ENCODE measurements at places on chromosomes 7 and 10.

DNA sequence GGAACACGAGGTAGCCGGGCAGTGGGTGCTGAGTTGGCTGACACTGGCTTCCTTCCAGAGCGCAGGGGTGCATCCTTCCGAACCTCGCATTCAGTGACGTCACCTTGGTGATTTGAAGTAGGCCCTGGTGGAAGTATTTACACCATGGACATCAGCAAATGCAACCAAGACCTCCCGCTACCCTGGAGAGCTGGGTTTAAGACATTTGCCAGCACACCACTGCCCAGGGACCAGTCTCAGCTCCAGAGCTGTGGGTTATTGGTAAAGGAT, 106.4 kb upstream of the GPR26 start:
- no peak for DNase-seq

DNA sequence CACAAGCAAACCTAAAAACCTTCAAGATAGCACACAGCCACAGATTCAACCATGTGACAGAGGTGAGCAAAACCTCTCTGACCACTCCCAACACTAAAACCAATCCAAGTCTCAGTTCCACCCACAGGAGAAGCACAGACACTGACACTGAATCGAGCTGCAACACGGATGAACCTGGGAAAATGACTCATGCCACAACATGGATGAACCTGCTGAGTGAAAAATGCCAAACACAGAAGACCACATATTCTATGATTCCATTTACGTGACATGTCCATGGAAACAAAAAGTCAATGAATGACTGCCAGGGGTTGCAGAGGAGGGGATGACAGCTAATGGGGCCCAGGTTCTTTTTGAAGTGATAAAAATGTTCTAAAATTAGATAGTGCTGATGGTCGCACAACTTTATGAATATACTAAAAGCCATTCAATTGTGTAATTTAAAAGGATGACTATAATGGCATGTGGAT, 22.0 kb downstream of the CYTH3 start:
- DNase-seq, result no peak

DNA sequence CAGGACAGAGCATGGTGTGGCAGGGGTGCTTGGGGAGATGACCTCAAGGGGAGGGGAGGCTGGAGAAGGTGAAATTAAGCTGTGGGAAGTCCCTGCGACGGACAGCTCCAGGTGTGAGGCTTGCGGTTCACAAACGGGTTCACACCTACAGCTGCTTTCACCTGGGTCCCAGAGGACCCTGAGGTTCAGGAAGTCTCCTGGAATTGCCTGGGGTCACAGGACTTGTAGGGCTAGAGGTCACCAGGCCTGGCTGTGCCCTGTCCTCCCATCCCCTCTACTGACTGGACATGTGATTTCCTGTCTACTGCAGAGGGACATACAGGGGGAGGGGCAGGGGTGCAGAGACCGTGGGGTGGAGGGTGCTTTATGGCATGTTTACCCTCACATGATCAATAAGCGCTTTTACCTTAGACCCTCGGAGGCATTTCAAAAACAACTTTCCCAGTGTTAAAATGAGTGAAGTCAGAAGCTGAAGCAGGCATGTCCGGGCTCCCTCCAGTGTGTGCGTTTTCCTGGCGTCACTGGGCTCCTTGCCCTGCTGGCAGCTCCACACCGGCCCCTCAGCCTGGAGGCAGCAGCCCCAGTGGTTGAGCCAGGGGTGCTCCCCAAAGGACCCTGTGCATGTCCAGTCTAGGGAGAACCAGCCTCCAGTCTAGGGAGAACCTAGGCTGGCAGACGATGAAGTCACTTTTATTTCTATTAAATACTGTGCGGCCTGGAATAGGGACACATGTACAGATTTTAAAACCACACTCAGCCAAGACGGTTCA, 66.6 kb upstream of the IGFBP3 start:
- DNase-seq, result no peak

DNA sequence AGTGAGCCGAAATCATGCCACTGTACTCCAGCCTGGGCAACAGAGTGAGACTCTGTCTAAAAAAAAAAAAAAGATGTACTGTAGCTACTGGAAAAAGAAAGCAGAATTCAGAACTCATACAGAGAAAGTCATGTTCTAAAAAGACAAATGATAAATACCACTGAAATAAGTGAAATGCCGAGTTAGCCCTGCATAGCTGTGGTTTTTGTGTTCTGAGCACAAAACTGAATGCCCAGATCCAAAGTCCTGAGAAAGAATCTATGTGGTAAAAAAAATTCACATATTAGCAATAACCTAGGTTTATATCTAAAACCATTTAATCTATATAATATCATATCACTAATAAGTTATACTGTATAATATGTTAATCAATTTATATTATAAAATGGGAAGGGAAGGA, 29.3 kb upstream of the HECW1 start:
- DNase-seq, result no peak

- DNase-seq, result no peak
These were observed 34.5 kb downstream of the PPIF start for GRCh38 chr10:79381804-79382221.

Data from stimulated activated CD4-positive, alpha-beta T cell treated with anti-CD3 and anti-CD28 coated beads, Interleukin-1b, Interleukin-23, amount 100 ng/mL, for 1 hour (primary cell).